NCI-H2029 (cell line): ENCODE measurements at places on chromosomes 16 and 17.

DNA sequence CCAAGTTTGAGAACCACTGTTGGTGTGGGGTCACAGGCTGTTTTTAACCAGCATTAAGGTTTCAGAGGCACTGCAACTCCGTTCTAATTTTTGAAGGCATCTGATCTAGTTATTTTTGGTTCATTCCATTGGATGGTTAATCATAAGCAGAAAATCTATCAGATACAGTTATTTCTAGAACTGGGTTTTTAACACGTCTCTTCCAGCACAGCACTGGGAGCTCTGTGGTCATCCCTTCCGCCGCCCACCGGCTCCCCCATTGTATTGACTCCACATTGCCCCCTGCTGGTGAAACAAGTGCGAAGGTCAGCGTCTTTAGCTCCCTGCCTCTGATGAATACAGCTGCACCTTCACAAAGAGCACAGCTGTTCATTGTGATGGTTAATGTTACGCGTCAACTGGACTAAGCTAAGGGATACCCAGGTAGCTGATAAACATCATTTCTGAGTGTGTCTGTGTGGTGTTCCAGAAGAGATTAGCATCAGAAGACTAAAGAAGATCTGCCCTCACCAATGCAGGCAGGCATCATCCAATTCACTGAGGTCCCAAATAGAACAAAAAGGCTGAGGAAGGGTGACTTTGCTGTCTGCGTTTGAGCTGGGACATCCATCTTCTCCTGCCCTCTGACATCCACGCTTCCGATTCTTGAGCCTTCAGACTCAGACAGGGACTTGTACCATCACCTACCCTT, 8.5 kb downstream of the CCL18 start:
- DNase-seq, result no peak

DNA sequence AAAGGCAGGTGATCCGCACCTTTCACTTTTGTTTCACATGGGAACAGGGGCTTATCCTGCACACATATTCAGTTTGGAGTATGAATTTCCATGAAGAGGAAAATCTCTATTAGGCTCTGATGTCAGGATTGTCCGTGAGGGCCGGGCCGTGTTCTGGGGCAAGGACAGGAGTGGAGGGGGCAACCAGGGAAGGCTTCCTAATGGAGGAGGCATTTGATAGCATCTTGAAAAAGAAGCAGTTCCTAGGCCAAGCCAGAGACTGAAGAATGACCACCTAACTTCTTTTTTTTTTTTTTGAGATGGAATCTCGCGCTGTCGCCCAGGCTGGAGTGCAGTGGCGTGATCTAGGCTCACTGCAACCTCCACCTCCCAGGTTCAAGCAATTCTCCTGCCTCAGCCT, 174.2 kb downstream of the SEC14L1 start:
- DNase-seq, result no peak

GRCh38 chr17:38969281-38969680, 2.1 kb upstream of the FBXO47 start:
- no peak for DNase-seq

- DNase-seq, result no peak
Measured at GRCh38 chr17:41406205-41406604, 8.8 kb upstream of the KRT31 start.

DNA sequence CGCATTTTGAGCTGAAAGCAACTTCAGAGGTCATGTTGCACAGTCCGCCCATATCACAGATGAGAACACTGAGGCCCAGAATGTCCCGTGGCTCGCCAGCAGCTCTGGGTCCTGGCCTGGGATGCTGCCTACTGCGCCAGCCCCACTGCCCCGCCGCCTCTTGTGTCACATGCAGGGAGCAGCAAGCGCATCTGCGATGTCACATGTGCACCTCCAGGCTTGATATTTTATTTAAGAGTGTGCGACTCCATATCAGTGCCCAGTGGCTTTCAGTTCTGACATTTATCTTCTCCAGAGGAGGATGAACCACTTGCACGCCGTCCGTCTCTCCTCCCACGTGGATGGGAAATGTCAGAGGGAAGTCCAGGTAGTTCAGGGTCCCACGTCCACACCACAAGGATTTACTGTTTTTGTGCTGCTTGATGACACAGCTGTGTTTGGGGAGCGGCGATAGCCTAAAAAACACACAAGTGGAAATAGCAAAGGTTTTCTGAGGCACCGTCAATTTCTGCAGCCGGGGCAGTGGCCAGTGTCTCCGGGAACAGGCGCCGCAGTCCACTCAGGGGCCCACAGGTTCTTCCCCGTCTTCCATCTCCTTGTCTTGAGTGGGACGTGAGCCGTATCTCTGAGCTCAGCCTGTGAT, 7.0 kb upstream of the RBFOX3 start:
- DNase-seq, result no peak

DNA sequence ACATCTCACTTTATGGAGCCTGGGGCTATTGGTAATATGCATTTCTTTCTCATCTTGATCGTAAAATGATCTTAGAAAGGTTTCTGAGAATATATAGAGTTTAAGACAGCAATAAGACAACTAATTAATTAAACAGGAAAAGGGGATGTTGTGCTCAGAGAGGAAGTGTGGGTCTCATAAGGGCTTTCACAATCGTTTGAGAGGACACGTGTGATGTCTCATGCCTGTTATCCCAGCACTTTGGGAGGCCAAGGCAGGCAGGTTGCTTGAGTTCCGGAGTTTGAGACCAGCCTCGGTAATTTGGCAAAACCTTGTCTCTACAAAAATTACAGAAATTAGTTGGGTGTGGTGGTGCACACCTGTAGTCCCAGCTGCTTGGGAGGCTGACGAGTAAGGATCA, 295.6 kb downstream of the WWOX start:
- DNase-seq, result no peak

DNA sequence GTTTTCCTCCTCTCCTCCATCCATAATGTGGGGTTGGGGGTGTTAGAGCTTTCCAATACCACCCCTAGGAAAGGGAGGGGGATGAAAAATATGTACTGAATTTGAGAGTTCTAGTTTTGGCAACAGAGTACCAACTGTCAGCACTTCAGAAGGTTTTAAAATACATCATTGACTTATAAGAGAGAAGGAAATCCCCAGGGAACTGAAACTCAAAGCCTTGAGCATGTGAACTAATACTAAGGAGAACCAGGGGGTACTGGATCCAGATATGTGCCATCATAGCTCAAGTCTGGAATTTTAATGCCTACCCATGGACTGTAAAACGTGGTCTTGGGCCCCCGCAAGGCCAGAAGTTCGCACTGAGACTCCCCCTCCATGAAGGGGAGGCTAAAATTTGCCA, 15.8 kb downstream of the CACNG5 start:
- DNase-seq, result no peak

DNA sequence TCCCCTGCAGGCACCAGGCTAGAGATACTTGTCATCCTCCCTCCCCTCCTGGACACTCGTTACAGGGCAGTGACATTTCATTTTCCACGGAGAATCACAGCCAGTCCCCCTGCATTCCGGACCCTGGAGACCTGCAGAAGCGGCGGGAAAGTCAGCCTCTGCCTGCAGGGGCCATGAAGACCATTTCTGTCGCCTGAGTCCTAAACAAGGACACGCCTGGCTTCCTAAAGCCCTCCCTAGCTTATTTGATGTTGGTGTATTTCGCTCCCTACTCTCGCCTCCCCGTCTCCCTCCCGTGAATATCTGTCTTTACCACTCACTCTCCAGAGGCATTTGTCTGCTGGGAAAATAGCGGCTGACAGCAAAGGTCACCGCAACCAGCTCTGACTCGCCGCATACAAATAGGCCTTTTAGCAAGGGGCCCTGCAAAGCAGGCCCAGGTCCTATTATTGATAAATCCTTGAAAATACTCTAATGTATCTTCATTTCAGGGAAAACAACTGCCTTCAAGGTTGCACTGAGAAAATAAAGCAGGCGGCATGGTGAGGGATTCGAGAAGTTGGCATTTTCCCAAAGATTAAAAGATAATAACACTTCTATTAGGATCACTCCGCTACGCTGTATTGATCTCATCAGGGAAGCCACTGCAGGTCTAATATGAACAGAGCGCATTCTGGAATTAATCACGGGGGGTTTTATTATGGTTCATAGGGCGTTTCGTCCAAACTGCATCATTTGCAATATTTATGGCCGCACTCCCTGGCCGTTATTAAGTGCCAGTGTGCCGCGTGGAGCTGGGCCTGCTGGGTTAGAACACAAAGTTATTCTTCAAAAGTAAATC, 447.1 kb upstream of the CDH5 start:
- no peak for DNase-seq

DNA sequence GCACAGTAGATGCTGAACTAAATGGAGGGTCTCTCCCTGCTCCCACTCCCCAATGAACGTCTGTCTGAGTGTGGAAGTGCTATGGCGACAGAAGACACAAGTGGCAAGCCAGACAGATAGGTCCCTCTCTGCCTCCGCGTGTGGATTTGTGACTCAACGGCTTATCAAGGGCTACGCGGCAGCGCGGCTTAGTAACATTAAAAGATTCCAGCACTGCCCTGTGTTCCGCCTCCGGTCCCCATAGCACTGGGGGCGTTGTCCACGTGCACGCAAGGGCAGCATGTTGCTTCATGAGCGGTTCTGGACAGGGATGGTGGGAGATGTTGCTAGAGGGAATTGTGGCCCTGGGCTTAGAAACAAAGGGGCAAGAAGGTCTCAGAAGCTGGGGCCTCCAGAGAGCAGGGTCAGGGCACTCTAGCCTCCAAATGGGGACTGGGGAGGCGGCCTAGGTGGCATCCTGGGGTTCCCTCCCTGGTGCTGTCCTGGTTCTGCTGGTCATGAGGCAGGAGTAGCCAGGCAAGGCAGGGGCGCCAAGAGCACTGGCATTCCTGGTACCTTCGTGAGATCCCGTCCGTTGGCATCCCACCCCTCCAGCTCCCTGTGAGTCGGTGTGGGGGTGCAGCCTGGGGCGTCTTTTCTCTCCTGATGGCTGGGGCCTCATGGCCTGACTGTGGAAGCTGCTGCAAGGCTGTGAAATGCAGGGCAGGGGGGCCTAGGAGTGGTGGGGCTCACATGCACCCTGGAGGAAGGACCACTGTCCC, 9.1 kb downstream of the CRHR1 start:
- no peak for DNase-seq

DNA sequence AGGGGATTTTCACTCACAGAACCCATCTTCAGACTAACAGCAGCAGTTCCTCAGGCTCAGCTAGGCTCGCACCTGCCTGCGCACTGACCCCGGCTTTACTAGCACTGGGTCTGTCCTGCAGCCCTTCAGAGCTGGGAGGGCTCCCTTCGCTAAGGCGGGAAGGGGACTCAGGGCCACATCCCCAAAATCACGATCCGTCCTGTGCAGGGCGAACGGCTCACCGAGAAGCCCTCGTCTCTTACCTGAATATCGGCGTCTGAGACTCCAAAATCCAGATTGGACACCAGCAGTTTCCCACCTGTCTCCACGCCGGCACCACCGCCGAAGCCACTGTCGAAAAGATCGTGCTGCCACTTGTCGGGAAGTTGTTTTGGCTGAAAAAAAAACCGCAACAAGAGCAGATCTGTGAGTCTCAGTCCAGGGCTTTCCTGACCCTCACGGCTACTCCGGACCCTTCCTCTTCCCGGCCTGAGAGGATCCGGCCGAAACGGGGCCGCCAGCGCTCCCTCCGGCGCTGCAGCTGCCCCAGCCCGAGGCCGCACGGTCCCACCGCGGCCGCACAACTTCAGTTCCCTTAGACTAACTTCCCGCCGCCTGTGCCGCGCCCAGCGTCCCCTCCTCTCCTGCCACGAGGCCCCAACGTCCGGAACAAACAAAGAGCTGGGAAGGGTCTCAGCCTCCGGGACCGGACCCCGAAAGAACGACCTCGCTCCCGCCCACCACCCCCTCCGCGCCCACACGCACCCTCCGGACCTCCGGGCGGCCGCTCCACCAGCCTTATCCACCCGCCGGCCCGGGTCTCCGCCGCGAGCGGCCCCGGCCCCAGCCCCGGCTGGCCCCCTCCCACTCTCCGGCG, 711 bp downstream of the ALYREF start:
- DNase-seq, result no peak

GRCh38 chr17:82204831-82205719, 7.6 kb downstream of the CCDC57 start:
- no peak for DNase-seq

DNA sequence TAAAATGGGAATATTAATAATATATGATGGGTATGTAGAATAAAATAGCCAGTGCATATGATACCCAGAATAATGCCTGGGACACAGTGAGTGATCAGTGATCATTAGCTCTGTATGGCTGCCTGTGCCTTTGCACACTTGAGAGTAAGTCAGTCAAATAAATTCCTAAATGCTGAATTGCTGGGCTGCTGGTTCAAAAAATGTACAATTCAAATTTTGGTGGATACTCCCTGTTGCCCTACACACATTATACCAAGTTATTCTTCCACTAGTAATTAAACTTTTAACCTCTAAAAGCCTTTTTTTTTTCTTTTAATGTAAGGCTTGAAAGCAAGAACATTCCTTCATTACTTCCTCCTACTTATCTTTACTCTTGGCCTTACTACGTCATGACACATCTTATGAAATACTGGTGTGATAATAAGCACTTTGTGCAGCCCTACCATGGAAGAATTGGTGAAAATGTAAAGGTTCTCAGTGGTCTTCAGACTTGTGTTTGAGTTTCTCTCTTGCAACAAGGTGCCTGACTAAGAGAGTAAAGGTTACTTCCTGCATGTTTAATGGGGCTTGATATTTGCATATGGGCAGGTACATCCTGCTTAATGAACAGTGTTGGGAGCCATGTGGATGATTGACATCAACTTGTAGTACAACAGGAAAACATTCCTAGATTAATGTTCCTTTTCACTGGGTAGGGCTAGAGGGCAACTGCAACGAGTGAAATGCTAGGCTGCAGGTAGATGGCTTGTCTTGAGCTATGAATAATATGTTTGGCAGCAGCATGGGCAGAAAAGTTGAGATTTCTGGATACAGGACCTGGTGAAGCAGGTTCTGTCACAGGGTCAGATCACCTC, 84.3 kb downstream of the PRKCA start:
- DNase-seq, result no peak

DNA sequence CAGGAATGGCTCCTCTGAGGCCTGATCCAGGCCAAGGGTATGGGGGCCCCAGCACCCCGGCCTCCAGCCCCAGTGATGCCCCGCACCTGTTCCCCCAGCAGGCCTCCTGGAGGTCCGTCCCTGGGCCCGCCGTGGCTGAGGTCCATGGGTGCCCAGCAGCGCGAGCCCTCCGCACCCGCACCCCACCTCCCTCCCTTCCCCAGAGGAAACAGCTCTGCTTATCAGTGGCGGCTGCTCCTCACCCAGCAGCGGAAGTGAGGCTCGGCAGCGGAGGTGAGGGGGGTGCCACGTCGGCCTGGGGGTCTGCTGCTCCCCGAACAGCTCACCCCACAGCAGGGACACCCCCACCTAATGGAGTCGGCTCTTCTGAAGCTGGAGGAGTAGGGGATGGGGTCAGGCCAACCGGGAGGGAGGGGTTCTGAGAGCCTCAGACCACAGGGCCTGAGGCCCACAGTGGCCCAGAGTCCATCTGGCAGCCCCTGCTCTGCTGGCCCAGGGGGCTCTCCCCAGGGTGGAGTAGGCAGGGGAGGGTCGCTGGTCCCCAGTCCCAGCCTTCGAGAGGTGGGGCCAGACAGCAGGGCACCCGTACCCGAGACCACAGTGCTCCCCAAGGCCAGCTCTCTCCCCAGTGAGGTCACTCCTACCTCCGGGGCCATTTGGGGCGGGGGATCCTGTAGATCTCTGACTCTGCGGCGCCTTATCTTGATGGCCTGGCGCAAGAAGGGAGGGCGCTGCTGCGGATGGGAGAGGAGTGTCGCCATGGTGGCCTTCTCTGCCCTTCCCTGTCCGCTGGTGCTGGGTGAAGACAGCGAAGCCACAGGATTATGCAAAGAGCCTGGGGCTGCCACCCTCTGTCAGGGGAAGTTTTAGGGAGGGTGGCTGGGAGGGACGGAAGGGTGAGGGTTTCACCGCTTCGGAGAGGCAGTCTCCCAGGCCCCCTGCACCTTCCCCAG, at the start of gene UNC13D:
TSS of gene UNC13D (minus strand) at position 828 of the 953 bp plus-strand sequence. CDS start at position 761, 67 bp downstream.
- DNase-seq, result no peak

GRCh38 chr17:80473701-80474100, 2.7 kb downstream of the NPTX1 start:
- DNase-seq, result no peak

GRCh38 chr16:89574681-89575246, 794 bp upstream of the CPNE7 start:
- DNase-seq, result no peak
